ENCODE measurements at places on chromosomes 1 and 21.

DNA sequence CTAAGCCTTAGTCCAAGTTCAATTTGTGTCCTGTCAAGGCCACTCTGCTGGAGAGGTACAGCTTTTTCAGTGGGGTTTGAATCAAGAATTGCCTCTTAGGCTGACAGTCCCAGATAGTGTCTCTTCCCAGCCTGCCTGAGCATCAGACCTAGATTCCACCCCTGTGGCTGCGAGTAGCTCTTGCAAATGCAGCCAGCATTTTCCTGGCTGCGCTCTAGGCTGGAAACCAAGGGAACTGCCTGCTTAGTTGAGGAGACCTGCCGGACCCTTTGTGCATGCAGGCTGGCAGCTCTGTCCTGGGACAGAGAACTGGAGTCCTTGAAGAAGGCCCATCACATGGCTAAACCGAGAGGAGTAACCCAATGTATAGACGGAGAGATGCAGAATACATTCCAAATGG is 293.7 kb downstream of the PCP4 start:
- no peak for DNase-seq

- no peak for DNase-seq
Measured at GRCh38 chr1:4616831-4617465, 37.5 kb upstream of the AJAP1 start.

GRCh38 chr1:43358121-43358745 is 548 bp upstream of the CDC20 start:
- DNase-seq = no peak

GRCh38 chr1:236311040-236311439 is 29.3 kb upstream of the ERO1B start:
- no peak for DNase-seq

- no peak for DNase-seq
Measured at GRCh38 chr21:23725576-23725975, 1881.7 kb downstream of the MRPL39 start.
